ENCODE measurements at places on chromosomes 3 and 15.

DNA sequence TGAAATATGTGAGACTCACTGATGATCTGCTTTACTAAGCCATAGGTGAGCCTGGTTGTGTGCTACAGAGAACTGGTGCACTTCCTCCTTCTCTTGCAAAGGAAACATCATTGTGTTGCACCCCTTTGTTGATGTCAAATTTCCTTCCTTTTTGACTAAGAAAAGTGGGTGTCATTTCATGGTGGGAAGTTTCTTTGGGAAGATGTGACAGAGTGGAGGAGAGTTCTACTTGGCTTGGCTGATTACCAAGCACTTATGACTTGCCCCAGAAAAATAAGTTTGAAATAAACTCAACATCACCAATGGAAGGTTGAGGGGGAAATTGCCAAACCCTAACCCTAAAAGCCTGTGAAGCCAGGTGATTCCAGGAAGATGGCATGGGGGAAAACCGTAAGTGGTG, 53.5 kb upstream of the KIF23 start:
- no peak for DNase-seq

DNA sequence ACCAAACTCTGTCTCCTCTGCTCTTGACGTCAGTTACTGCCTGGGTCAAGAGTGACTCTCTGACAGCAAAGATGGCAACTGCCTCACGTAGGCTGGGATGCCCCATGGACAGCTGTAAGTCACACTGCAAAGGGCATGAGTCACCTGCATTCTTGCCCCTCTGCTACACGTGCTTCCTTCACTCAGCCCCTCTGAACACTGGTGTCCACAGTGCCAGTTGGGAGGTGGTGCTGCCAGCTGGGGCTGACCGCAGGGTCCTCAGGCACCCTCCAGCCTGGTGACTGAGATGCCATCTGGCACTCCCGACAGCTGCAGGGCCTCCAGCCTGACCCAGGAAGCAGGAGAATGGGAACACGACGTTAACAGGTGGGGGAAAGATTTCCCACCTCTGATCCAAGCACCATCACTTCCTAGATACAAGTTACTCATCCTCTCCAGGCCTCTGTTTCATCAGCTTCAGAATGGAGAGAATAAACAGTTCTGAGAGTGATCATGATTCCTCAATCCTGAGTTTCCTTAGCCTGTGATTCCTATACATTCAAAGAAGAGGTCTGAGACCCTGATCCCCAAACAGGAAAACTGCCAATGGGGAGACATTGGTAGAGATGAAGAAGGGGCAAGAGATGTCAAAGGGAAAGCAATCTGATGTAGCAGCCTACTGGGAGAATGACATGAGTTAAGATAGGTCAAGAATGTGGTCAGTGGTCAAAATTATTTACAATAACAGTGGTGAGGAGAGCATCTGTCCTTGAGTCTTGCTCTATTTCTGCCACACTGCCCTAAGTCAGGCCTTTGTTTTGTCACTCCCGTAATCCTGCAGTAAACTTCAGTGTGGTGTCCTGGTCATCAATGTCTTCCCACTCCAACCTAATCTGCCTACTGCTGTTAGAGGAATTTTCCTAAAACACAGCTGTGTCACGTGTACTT, 86.1 kb upstream of the BCL6 start:
- no peak for DNase-seq

GRCh38 chr3:1195947-1196346, 103.1 kb downstream of the CNTN6 start:
- DNase-seq: no peak

DNA sequence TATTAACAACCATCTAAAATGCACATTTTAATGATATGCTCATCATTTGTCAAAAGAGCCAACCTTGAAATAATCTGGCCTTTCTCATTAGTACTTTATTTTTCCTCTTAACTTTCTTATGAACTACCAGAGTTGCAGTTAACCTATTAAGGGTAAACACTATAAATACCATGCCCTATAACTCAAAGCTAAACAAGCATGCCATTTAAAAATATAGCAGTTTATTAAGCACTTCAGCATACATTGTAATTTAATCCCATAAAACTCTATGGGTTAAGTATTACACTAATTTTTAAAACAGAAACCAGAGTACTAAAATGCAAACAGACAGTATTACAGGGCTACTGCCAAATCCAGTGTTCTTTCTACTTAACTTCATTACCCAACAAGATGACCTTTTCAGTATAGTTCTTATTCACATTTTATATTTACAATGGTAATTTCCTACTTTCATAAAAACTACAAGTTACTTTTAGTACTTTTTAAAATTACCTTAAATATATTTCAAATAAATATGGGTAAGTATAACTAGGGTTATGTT, 11.8 kb downstream of the NPTN start:
- DNase-seq: no peak

DNA sequence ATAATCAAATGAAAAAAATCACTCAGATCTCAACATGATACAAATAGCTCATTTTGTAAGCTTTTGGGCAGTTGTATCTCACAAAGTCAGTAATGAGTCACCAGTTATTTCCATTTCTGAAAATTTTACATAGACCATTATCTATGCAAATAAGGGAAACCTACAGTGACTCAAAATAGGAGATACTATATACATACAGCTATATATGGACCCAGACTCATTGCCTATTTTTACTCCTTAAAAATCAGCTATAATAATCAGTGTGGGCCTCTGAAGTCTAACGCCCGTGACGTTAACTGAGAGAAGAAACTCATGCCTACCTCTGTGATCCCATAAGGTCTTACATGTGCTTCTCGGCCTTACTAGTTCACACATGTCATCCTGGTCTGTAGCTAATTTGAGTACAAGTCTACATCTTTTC, 31.6 kb downstream of the LRIG1 start:
- no peak for DNase-seq

DNA sequence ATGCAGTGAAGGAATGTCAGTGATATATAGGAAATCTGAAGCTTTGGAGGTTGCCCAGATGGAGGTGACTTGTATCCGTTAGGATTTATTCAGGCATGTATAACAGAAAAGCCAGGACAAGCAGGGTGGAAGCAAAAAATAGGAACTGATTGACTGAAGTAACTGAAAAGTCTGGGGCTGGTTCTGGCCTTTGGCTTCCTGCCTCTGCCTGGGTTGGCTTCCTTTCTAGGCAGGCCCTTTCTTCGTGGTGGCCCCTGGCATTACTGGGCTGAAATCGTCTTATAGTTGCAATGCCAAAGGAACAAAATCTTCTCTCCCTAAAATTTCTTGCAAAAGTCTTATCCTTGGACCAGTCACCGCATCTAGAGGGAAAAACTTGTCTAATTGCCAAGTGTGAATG, 386.1 kb downstream of the PTPRG start:
- no peak for DNase-seq

DNA sequence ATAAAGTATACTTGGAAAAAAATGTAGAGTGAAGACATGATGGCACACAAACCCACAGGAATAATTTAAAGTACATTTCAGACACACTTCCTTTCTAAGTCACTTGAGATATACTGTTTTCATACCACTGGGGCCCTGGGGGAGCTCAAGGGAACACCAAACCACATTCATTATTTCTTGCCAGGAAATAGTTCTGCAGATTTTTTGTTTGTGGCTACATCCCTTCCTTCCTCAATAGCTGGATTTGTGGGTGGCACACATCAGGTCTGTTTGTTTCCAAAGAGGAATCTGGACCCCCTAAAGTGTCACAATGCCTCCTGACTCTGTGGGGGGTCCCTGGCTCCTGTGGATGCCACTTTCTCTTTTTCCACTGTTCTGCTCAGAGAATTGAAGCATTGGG, 153.5 kb upstream of the COL8A1 start:
- no peak for DNase-seq

DNA sequence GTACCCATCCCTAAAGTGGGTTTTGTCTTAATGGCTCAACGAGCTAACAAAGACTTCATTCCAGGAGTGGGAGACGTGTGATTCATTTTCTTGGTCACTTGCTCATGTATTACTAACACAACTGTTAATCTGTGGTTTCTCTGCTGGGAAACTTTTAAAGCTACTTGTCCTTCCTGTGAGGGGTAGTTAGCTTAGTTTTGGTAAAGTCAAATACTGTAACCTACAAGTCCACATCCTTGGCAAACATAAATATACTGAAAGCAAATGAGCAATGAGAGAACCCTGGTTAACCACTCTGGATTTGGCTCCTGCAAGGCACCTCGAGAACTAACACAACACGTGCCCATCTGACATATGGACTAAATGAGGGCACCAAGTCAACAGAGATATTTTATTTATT, 19.9 kb downstream of the NOX5 start:
- no peak for DNase-seq

GRCh38 chr15:32843219-32843815, 125.5 kb downstream of the GREM1 start:
- DNase-seq: no peak

DNA sequence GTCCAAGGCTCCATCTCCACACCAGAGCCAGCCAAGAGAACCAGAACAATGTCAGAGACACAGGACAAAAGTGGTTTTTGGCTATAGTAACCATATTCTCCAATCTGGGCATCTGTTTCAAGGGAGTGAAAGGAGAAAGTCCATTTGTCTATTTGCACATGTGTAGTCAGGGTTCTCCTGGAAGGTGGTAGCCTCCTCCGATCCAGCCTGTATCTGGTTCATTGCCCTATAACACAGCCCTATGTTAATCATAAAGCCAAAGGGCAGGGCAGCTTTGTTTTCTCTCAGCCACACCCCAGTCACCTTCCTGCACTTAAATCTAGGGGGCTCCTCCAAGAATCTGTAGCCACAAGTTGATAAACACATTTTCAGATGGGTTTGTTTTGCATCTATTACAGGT, 128.1 kb upstream of the ADPGK start:
- no peak for DNase-seq

DNA sequence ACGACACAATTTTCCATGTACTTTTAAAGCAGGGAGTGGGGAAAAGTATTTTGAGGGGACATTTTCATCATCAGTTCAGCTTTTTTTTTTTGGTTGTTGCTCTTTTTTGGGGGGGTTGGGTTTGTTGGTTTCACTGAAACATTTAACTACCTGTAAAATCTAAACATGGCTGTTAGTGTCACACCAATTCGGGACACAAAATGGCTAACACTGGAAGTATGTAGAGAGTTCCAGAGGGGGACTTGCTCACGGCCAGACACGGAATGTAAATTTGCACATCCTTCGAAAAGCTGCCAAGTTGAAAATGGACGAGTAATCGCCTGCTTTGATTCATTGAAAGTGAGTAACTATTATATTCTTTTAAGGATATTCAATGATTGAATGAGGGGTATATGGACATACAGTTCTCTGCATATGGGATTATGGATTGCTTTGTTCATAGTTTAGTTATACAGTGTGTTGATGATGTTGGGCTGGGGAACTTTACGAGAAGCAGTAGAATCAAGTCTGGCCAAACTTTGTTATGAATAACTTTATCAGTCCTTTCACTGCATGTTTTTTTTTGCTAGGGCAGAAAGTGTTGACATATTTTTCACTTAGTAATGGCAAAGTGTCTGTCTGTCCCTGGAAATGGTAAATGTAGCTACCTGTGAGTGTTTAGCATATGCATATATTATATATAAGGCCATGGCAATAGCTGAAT, 31.5 kb downstream of the MBNL1 start:
- no peak for DNase-seq

GRCh38 chr15:66730168-66731021, 28.4 kb downstream of the SMAD6 start:
- DNase-seq: no peak

- no peak for DNase-seq
Observed at GRCh38 chr15:73569361-73569760, 63.8 kb downstream of the NPTN start.

GRCh38 chr15:101613130-101614000, 38.8 kb downstream of the TM2D3 start:
- peak; percentile 73 for DNase-seq

- DNase-seq: peak; percentile 33
Observed at GRCh38 chr3:154324919-154325318, 632 bp upstream of the DHX36 start.

DNA sequence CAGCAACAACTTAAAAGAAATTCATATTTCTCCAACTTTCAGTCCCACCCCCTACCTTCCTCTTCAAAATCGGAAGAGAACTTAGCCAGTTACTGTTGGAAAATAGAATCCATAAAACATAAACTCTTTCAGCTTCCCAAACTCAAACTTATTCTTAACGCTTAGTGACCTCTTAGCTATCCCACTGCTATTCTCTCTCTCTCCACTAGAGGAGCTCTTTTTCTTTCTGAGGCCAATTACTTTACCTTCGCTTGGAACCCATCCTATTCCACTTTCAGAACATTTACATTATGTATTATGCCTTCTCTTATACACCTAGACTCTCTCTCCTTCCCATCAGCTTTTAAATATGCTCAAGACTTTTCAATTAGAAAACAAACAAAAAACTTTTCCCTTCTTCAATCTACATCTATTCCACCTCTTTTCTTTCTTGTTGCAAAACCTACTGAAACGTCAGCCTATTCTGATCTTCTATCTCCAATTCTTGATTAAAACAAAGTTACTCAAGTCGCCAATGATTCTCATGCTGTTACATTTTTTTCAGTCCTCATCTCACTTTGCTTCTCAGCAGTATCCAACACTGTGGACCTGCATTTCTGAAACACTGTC, 13.4 kb upstream of the GHSR start:
- peak; percentile 61 for DNase-seq

DNA sequence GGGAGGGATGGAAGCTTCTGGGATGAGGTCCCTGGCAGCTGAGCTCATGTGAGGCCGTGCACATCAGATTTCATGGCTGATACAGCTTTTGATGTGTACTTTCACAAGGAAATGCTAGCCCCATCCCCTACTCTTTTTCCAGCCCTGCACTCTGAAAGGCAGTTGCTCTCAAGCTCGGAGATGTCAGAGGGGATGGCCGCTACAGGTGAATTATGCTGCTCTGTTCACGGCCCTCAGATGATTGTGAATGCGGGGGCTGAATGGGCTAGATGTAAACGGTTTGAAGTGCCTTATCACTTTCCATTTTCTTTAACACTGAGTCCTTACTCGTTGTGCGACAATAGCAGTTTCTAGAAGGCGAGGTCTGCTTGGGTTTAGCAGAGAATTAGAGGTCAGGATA, 88.0 kb upstream of the RASGRF1 start:
- no peak for DNase-seq

- DNase-seq: peak; percentile 68
Observed at GRCh38 chr3:120693439-120694171, 11.6 kb upstream of the HGD start.

DNA sequence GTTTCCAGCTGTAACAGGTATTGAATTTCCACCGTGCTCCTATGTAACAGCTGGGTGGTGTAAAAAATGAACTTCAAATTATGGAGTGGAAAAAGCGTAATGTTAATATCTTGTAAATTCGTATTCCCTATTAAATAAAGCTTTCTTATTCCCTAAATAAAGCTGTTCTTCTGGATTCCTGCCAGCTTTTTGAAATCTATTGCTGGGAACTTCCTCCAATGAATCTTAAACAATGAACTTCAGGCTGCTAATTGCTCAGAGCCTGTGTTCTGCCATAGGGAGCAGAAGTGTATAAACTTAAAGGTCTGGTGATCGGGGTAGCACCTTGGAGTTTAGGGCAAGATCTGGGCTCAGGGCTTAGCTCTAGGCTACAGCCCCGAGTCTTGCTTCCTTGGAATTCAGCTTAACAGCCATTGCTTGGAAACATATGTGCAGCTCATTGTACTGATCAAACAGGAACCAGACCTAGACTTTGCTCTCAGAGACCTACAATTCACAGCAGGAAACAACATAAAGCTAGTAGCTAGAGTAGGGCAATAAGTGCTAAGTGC, 1.4 kb downstream of the ARL14 start:
- DNase-seq: peak; percentile 12
